Neuronal stem cell (in vitro differentiated cells): ENCODE measurements at places on chromosomes 2 and 18.

GRCh38 chr2:85888020-85888683, 638 bp downstream of the ST3GAL5 start:
- DNase-seq: no peak

- no peak for DNase-seq
Observed at GRCh38 chr2:73088211-73088610, 16.7 kb upstream of the SFXN5 start.

DNA sequence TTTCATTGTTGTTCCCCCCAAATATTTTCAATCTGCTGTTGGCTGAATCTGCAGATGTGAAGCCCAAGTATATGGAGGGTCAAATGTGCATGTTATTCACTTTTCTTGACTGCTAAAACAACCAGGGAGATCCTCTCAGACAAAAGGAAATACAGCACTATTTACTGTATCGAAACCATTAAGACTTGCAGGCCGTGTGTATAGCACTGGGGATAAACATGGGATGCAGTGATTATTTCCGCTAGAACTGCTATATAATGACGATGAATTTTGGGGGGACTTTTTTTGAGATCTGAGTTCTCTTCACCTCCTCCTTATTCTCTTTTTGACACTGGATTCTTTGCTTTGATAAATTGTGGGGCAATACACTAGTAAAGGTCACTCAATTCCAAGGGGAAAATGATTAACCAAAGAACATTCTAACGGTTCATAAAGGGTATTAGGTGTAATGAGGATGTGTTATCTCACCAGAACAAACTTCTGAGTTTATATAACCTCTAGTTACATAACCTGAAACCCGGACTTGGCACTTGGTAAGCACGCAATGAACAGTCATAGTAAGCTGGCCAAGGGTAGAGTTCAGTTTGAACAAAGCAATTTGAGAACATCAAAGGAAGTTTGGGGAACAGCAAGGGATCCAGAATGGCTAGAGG, 3.5 kb upstream of the UGT1A1 start:
- DNase-seq: no peak

- DNase-seq: no peak
Observed at GRCh38 chr2:8923183-8923582, 80.3 kb downstream of the MBOAT2 start.

GRCh38 chr2:236715077-236715476, 145.5 kb downstream of the ACKR3 start:
- peak; percentile 24 for DNase-seq

DNA sequence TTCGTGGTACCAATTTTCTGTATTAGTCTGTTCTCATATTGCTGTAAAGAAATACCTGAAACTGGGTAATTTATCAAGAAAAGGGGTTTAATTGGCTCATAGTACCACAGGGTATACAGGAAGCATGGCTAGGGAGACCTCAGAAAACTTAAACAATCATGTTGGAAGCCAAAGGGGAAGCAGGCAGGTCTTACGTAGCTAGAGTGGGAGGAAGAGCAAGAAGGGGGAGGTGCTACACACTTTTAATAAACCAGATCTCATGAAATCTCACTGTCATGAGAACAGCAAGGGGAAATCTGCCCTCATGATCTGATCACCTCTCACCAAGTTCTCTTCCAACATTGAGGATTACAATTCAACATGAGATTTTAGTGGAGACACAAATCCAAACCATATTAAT, 226.8 kb upstream of the TPO start:
- no peak for DNase-seq
